ENCODE measurements at places on chromosomes 2 and 18. TPM values are rescaled to one million over a fixed set of nuclear protein-coding genes. Genes with fewer than 3 reads are reported as not detected.

DNA sequence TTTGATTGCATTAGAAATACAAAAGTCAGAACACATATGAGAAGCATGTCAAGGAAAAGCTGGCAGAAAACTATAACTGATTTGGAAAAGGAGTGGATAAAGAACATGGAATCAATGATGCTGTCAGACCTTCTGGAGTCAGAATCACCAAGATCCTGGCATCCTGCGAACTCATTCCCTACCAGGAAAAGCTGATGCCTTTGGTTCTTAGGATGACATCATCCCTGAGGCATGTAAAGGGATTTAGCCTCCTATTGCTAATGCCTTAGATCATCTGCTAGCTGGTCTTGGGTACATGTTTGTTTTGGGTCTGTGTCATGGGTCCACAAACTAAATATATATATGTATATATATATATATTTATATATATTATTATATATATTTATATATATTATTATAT is 680.7 kb downstream of the EPHA4 start:
- peak; percentile 5 for DNase-seq

GRCh38 chr2:46711156-46711555 is 204.4 kb downstream of the MCFD2 start:
- DNase-seq: no peak

Gene TMEM247
- total RNA-seq: not detected

Gene BMP10
- not detected for total RNA-seq

DNA sequence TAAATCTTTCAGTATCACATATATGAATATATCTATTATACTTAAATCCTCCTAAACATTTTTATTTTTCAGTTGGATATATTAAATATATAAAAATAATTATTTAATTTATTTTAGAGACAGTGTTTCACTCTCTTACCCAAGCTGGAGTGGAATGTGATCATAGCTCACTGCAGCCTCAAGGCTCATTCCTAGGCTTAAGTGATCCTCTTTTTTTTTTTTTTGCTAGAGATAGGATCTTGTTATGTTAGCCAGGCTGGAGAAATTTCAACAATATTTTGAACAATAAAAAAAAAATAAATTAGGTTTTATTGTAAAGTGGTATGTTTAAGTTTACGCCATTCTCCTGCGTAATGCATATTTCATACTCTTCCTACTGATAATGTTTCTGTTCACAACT is 4.2 kb downstream of the SPAST start:
- no peak for DNase-seq

Gene RNF103
- total RNA-seq: 24.2 TPM

DNA sequence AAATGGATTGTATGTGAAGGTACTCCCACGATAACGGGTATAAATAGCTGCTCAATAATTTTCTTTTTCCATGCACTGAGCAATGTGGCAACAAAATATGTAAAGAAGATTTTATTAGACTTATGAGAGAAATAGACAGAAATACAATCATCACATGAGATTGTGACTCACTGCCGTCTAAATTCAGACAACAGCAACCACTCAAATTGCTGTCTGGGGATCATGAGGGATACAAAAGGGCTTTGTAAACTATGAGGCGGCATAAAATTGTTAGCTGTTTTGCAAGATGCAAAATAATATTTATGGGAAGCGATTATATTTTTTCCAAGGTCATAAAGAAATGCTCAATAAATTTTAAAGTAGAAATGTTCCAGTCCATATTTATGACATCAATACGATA is 259.1 kb upstream of the AGAP1 start:
- no peak for DNase-seq
